Activated CD4-positive, alpha-beta memory T cell treated with anti-CD3 and anti-CD28 coated beads, Interleukin-2, amount 10 ng/mL, durations not matched to agents 7 days and 5 days (primary cell): ENCODE measurements at places on chromosomes 7 and 10. TPM values are rescaled to one million over a fixed set of nuclear protein-coding genes. Genes with fewer than 3 reads are reported as not detected.

The UTF1 gene
- not detected for total RNA-seq

The ANKRD7 gene
- total RNA-seq, result not detected

The NPC1L1 gene
- total RNA-seq, result not detected

The FKBP6 gene
- not detected for total RNA-seq

The GRID1 gene
- total RNA-seq, result not detected

The IGFBP1 gene
- not detected for total RNA-seq

The LIPK gene
- not detected for total RNA-seq

The NACAD gene
- total RNA-seq, result 0.60 TPM

The FBXW4 gene
- 37.3 TPM for total RNA-seq

The BMI1 gene
- 66.5 TPM for total RNA-seq

The WNT16 gene
- total RNA-seq, result not detected

The CYP2C19 gene
- total RNA-seq, result 0.13 TPM

The AKR1D1 gene
- not detected for total RNA-seq

The CTBP2 gene
- total RNA-seq, result 0.43 TPM

The PAXIP1 gene
- 24.0 TPM for total RNA-seq

The KAT6B gene
- total RNA-seq, result 21.8 TPM

The LIPF gene
- not detected for total RNA-seq

The CALML3 gene
- total RNA-seq, result not detected

The IL6 gene
- total RNA-seq, result 0.40 TPM

The TMEM139 gene
- 0.48 TPM for total RNA-seq

The FOXI2 gene
- not detected for total RNA-seq

The TDRD1 gene
- total RNA-seq, result 0.35 TPM

The AKR1C2 gene
- total RNA-seq, result not detected

The CALHM1 gene
- total RNA-seq, result 0.58 TPM

The EGFR gene
- not detected for total RNA-seq

The CCL24 gene
- total RNA-seq, result not detected

The CASTOR2 gene
- 4.3 TPM for total RNA-seq

The LIPJ gene
- total RNA-seq, result not detected
